Effector memory CD8-positive, alpha-beta T cell (primary cell): ENCODE measurements at places on chromosomes 5 and 9.

DNA sequence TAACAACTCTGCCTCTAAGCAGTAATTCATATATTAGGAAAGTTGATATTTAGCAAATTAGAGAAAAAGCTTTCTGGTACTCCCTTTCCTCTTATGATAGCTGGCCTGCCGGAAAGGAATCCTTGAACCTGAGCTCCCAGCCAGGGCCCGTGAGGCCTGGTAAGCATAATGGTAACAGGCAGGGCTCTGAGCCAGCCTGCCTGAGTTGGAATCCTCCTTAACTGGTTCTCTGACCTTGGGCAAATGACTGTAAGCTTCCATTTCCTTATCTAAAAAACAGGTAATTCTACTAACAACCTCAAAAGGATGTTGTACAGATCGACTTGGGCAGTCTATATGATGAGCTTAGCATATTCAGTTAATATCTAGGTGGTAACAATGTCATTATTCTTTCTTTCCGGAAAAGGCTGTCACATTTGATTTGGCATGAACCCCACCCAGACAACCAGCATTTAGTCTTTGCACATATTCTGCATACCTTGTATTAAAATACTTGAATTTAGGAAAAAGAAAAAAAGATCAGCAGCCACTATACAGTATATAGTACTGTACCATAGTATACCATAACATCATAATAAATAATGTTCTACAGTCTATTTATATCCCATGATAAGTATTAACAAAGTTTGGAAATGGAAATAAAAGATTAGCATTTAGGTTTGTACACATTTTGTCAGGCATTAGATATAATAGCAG, 55.7 kb upstream of the MAP3K1 start:
- no peak for DNase-seq

- DNase-seq = no peak
Measured at GRCh38 chr5:62152394-62153087, 153.5 kb upstream of the KIF2A start.

GRCh38 chr9:2824564-2824963, 19.3 kb downstream of the PUM3 start:
- DNase-seq = no peak

DNA sequence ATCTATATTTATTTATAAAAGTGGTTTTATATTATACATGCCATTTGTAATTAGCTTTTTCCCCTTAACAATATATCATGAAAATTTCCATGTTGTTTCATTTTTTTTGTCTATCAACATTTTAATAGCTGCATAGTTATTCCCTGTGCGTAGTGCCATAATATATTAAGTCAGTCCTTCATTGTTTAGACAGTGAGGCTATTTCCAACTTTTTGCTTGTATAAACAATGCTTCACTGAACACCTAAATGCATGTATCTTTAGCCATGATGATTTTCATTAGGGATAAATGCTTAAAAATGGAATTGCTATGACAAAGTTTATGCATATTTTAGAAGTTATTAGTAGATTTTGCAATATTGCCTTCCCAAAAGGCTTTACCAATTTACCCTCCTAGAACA, 80.7 kb upstream of the STC2 start:
- DNase-seq = no peak

GRCh38 chr5:12330993-12331588, 426.8 kb upstream of the CTNND2 start:
- no peak for DNase-seq

- no peak for DNase-seq
Measured at GRCh38 chr5:126613941-126614592, 13.3 kb downstream of the PHAX start.

DNA sequence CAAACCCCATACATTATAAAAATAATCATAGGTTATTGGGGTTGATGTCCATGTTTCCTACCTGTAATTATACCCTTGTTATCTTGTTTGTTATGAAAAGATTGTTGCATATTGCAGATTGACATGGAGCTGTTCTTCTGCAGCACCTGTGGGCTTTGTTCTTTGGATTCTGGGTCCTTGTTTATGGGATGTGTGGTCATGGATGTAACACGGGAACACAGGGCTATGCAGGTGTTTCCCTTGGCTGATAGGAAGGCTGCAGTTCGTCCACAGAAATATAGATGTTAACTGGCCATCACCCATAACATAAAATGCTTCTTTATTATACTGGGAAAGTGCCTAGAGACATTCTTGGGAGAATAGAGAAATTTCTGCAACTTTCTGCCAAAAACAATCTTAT, 77.9 kb downstream of the FBXL7 start:
- no peak for DNase-seq

DNA sequence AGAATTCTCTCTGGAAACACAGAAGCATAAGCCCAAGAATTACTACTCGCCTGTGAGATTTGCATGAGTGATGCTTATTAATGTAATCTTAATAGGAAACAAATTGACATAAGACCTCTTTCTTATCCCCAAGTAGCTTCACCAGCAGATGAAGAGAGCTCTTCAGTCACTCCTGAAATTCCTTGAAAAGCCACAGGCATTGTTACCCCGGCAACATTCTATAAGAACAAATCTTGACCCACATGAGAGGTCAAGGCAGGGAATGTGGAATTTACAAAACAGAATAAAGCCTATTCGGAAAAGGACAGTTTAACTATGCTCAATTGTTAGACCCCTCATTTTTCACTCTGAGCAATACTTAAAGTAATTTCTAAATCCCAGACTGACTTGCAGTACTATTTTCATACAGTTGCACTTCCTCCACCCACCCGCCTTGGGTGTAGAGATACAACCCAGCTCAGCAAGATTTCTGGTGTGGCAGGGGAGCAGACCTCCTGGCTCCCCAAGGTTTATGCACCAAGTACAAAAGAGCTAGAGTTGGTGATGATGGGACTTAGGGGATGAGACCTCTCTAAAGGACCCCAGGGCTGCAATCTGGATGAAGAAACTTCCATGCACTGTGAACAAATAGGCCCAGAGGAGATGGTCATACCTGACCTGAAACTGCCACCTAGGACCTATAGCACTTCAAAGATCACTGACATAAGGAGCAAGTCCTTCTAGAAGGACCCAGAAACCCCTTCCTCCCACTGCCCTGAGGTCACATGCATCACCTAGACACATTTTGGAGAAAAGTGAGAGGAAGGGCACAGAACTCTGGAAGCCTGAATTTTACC, 242.1 kb downstream of the ZNF608 start:
- no peak for DNase-seq

- DNase-seq = no peak
Measured at GRCh38 chr9:4101667-4102066, 198.2 kb downstream of the GLIS3 start.

- DNase-seq = no peak
Measured at GRCh38 chr5:103208460-103208859, 50.1 kb upstream of the MACIR start.

DNA sequence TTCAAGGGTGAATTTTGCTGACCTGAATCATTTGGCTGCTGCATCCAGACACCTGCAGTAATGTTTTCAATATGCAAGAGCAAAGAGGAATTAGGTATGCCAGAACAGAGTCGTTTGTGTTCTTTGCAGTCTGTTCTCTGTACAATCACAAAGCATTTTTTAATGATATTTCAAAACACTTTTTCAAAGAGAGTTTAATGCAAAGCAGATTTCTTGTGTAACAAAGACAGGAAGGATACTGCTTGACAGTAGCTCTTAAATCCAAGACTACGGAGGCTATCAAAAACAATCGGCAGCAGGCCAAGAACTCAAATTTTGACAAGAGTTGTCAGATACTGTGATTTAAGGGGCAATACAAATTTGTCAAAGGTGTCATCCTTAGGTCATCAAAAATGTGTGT, 341.9 kb downstream of the GADD45G start:
- no peak for DNase-seq

DNA sequence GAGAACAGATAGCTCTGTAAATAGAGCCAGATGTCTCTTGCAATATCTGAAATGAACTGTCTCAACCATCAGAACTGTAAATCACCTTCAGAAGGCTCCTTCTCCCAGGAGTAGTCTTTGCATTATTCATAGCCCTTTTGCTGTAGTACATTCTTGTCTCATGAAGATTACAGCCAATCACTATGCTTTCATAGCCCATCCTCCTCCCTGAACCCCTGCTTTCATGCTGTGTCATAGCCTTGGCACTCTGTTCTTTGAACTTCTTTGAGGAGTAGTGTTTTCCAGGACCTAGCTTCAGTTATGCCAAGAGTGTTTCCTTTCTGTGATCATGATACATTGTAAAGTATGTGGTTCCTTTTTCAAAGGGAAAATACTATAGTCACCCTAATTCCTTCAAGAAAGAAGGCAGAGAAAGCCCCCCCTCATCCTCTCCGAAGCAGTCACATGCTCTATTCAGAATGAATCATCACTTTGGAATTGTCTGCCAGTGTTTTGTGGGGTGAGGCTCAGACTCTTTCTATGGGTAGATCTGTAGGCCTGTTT, 61.1 kb downstream of the GRIA1 start:
- DNase-seq = no peak

GRCh38 chr9:18208166-18209059, 265.5 kb upstream of the ADAMTSL1 start:
- no peak for DNase-seq

DNA sequence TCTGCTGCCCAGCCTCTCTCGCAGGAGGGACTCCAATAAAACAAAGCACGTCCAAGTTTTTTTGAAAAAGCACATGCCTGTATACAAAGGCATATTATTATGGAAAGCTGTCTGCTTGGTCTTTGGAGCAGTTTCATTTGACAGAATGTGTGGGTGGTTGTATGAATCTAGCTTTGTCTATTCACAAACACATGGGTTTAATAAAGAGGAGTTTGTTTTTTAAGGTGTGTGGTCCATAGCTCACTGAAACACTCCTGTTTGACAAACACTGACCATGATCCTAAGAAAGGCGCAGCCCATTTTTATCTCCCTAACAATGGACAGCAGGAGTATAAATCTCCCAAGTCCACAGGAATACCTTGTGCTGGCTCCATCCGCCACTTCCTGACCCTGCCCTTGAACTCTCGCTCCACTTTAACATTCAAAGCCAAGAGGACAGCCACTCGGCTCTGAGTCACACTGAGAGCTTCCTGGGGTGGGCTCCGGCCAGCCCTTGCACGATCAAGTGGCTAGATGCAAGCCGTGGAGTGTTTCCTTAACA, 371.9 kb downstream of the EBF1 start:
- no peak for DNase-seq
